ENCODE measurements at places on chromosomes 7 and 10.

DNA sequence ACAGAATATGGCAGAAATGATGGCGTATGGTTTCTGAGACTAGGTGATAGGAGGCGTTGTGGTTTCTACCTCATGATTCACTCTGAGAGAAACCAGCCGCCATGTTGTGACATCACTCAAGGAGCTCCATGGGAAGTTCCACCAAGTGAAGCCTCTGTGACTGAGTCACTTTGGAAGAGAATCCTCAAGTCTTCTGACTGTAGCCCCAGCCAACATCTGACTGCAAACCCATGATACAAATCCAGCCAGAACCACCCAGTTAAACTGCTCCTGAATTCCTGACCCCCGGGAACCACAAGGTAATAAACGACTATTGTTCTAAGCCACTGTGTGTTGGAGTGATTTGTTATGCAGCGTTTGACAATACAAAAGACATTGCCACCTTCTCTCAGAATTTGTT, 91.1 kb upstream of the CARD11 start:
- DNase-seq = no peak

GRCh38 chr10:112653215-112653614, 206.2 kb downstream of the VTI1A start:
- DNase-seq = no peak

- DNase-seq = no peak
Observed at GRCh38 chr10:113539789-113540188, 13.1 kb upstream of the HABP2 start.

GRCh38 chr7:99325001-99325493, 651 bp upstream of the ARPC1A start:
- no peak for DNase-seq

DNA sequence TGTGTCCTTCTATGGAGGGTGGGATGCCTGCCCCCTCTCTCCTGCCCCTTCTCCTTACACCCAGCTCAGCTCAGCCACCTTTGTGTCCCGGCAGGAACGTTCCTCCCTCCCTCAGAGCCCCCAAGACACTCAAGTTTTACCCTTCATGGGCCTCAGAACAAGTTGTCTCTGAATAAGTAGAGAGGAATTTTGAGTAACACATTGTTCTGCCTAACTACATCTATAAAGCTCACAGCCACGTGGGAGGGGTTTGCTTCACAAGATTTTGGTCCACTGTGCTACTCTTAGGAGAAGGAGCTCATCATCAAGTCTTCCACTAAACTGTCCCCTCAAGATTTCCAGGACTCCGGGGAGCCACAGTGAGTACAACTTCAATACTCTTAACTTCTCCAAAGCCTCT, 51.6 kb upstream of the ZNF32 start:
- no peak for DNase-seq

DNA sequence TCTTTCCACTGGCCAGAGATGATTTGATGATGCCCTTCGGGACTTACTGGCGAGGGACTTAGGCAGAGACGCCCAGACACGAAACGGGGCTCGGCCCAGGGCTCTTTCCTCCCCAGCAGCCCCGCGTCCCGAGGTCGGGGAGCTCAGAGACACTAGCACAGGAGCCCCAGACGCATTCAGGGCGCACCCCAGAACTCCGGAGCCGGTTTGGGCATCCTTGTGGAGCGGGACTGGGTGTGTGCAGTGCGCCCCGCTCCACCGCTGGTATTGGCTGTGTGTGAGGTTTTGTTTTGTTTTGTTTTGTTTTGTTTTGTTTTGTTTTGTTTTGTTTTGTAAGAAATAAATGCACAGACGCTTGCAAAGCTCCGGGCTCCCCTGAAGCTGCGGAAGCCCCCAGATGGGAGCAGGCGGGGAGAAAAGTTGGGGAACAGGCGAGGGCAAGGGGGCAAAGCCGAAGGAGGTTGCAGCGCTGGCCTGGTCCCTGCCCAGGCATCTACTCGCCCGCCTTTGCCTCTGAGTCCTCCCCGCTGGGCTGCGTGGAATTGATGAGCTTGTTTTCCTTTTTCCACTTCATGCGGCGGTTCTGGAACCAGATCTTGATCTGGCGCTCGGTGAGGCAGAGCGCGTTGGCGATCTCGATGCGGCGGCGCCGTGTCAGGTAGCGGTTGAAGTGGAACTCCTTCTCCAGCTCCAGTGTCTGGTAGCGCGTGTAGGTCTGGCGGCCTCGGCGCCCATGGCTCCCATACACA, 1.9 kb upstream of the HOXA5 start:
- no peak for DNase-seq

All from NCI-H446 (cell line).